Left renal pelvis (tissue), 4 donors: ENCODE measurements at places on chromosomes 11 and 22. TPM values are rescaled to one million over a fixed set of nuclear protein-coding genes. Genes with fewer than 3 reads are reported as not detected.

Gene SMIM35
- polyA plus RNA-seq: not detected

Gene OR52I1
- polyA plus RNA-seq: not detected

Gene RAB38
- polyA plus RNA-seq: 19.5 TPM

Gene CENPM
- polyA plus RNA-seq: 10.3 TPM

Gene C11orf86
- polyA plus RNA-seq: not detected

Gene TMEM45B
- polyA plus RNA-seq: 0.57 TPM

Gene LUZP2
- polyA plus RNA-seq: 1.6 TPM

Gene MMP1
- not detected for polyA plus RNA-seq

Gene OR52I2
- not detected for polyA plus RNA-seq

Gene SREBF2
- 76.0 TPM for polyA plus RNA-seq

Gene CASTOR1
- polyA plus RNA-seq: 9.0 TPM

Gene CRYBB1
- 0.98 TPM for polyA plus RNA-seq

Gene OSBP2
- 6.0 TPM for polyA plus RNA-seq

Gene EFCAB6
- polyA plus RNA-seq: 4.7 TPM

Gene SLC29A2
- polyA plus RNA-seq: 18.7 TPM

Gene KCNQ1OT1
- 0.81 TPM for polyA plus RNA-seq

Gene LTO1
- 15.6 TPM for polyA plus RNA-seq

Gene MMP13
- 0.14 TPM for polyA plus RNA-seq

Gene GRAP2
- 0.50 TPM for polyA plus RNA-seq

Gene PATE2
- not detected for polyA plus RNA-seq

Gene OR10D3
- polyA plus RNA-seq: not detected
